Activated CD4-positive, alpha-beta T cell treated with anti-CD3 and anti-CD28 coated beads for 24 hours (primary cell): ENCODE measurements at places on chromosomes 1 and 21.

DNA sequence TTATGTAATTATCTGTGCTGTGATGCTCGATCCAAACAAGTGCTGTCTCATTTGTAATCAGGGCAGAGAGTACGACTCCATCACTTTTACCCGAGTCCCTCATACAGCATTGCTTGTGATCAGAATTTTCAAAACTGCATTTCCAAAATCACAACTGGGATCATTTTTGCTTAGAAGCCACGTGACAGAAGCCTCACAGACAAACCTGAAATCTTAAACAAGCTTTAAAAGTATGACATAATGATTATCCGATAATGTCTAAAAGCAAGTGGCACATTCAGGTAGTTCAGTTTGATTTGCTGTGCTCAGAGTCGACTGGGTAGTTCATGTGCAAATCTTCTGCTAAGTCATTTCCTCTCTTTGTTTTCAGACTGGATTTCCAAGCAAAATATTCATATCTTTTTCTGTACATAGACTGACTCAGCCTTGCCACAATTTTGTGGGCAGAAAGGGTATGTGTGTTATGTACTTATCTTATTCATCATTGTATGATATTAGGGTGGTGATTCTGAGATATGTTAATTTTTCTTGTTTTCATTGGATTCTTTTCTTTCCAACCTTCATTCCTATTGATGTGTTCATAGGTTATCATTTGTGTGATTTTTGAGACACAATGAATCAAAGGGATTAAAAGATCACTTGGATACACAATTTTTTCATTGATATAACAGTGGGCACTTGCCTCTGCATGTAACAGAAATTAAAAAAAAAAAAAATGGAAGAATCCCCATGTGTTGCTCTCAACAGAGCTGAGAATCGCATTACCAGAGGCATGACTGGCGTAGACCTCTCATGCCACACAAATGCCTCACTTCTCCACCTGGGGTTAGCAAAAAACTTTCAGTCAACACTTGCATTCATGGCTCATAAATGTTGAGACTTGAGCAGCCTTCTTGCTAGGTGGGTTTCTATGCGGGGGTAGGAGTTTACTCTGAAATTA is 355.7 kb downstream of the LTN1 start:
- no peak for DNase-seq

GRCh38 chr1:71245246-71245645 is 164.4 kb upstream of the ZRANB2 start:
- no peak for DNase-seq

DNA sequence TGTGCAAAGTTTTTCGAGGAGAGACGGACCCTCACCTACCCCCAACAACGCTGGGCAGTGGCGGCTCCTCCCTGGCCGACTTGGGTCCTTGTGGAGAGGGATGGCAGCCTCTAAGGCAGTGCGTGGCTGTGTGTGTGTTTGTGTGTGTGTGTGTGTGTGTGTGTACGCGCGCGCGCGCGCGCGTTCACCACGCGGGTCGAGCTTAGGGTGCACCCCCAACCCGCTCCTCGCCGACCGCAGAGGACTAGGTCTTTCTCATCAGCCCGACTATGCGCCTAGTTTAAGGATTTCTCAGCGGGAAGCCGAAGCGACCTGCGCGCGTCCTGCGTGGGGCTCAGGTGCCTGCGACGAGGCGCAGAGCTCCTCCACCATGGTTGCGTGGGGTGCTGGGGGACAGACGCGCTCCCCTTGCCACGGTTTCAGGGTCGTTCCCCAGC is 940 bp downstream of the SOX13 start:
- no peak for DNase-seq

GRCh38 chr1:21705303-21705980 is 36.3 kb upstream of the RAP1GAP start:
- DNase-seq = no peak
